ENCODE measurements at places on chromosomes 11 and 22. TPM values are rescaled to one million over a fixed set of nuclear protein-coding genes. Genes with fewer than 3 reads are reported as not detected.

Gene HIKESHI
- 66.5 TPM for polyA plus RNA-seq

Gene RAB3IL1
- 0.55 TPM for polyA plus RNA-seq

Gene OR51B6
- polyA plus RNA-seq, result not detected

Gene OSBP2
- 1.0 TPM for polyA plus RNA-seq

Gene BBOX1
- polyA plus RNA-seq, result not detected

Gene DNAJC4
- polyA plus RNA-seq, result 23.0 TPM

Gene BATF2
- 0.36 TPM for polyA plus RNA-seq

Gene OR4D5
- not detected for polyA plus RNA-seq

Gene TMPRSS13
- 0.06 TPM for polyA plus RNA-seq

Gene FAM180B
- not detected for polyA plus RNA-seq

Gene ANGPTL5
- not detected for polyA plus RNA-seq

Gene CRY2
- polyA plus RNA-seq, result 4.1 TPM

Gene FXYD6
- polyA plus RNA-seq, result 0.16 TPM

Gene OR2AG2
- polyA plus RNA-seq, result 0.02 TPM

Gene CASP12
- not detected for polyA plus RNA-seq

Gene RAB30
- 1.1 TPM for polyA plus RNA-seq

Gene C11orf97
- polyA plus RNA-seq, result not detected

Gene HEPACAM
- polyA plus RNA-seq, result not detected

Gene NXPE4
- not detected for polyA plus RNA-seq

Gene OR5M10
- not detected for polyA plus RNA-seq

Gene RAG1
- polyA plus RNA-seq, result 0.37 TPM

Gene OVOL1
- 0.36 TPM for polyA plus RNA-seq

Gene NPAS4
- not detected for polyA plus RNA-seq

Measured in foreskin keratinocyte (primary cell).